ENCODE measurements at places on chromosomes 16 and 17.
A peak's percentile ranks its signal among the peaks of the same experiment; 100 is the strongest.

- no peak for DNase-seq
These were observed 10.0 kb upstream of the ZNF689 start for GRCh38 chr16:30620169-30620568.

GRCh38 chr17:31556969-31557645 is 165.6 kb downstream of the RAB11FIP4 start:
- no peak for DNase-seq

DNA sequence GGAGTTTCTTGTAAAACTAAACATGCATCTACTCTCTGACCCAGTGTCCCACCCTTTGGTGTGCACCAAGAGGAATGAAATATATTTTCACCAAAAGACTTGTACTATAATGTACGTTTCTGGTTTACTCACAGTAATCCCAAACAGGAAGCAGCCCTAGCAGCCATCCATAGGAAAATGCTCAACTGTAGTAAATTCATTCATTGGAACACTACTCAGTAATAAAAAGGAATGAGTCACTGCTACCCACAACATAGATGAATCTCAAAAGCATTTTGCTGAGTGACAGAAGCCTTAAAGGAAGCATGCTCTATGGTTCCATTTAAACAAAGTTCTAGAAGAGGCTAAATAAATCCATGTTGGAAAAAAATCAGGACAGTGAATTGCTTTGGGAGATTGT is 37.6 kb upstream of the DHRS7B start:
- no peak for DNase-seq

DNA sequence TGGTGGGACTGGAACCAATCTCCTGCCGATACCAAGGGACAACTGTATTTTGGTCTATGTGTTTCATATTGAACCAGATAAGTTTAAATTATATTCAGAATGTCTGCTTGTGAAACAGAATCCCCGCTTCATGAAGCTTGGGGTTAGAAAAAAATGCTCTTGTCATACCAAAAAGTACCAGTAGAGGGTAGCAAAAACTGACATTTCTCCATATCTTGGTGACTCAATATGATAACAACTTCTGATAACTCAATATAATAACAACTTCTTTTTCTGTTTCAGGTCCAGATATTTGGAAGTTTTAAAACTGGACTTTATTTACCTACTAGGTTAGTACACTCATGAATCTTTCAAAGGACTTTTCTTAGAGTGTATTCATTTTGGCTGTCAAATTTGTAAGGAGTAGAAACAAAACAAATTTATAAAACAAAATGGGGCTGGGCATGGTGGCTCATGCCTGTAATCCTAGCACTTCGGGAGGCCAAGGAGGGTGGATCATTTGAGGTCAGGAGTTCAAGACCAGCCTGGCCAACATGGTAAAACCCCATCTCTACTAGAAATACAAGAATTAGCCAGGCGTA is 52.3 kb upstream of the ADCY7 start:
- peak; percentile 69 for DNase-seq

- DNase-seq = peak; percentile 36
These were observed 33.5 kb downstream of the GNA13 start for GRCh38 chr17:65022751-65023700.

DNA sequence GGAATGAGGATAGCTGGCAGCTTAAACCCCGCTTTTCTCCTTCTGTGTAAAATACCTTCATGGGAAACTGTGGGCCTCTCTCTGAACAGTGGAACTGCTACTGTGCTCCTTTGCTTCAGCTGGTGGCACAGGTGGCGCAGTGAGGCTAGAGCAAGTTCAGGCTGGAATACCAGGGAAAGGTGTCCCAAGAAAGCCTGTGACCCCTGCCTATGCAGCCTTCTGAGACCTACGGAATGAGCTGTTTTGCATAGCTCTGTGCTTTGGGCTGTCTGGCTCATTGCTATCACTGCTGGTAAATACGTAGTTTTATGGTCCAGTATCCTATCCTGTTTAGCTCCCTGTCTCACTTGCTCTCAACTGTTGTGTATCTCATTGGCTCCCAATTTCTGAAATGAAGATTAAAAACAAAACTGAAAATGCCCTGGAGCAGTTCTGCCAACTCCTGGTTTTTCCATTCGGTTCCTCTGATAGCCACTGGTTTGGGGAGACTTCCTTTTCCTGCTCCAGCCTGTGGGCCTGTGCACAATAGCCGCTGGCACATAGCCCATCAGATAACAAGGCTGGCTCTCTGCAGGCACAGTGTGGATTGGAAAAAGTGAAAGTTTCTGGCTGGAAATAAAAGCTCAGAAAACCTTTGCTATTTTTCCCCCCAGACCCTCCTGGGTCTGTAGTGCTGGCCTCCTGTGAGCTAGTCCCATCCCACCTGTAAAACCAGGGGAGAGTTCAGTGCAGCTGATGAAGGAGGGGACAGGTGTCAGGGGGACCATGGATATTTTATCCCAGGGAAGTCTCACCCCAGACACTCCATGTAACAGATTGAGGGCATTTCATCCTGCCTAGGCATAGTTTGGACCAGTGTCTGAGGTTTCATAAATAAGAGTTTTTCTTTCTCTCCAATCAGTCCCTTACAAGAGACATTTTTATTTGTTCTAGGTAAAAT is 24.0 kb downstream of the LIMD2 start:
- DNase-seq = no peak

- DNase-seq = no peak
These were observed 64.2 kb upstream of the TNRC6C start for GRCh38 chr17:77894126-77894956.

GRCh38 chr16:10598157-10598556 is 17.8 kb upstream of the EMP2 start:
- no peak for DNase-seq

GRCh38 chr16:49504023-49504364 is 130.4 kb downstream of the C16orf78 start:
- no peak for DNase-seq

DNA sequence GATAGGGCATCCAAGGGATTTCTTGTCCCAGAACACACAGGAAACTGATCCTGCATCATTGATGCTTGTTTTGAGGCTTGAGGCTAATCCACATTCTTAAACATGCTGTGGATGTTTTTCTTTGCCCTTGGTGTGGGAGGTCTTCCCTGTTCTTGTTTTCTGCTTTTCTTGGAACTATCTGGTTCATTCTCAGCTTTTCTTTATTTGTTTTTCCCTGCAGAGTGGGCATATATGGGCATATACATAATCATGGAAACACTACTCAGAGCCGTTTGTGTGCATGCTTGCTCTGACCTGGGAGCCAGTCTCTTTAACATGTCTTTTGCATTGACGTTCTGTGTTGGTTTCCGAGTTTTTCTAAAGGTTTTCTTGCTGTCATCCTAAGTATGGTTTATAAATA is 300.0 kb downstream of the SNX29 start:
- DNase-seq = no peak

GRCh38 chr16:19415918-19416317 is 1.8 kb upstream of the TMC5 start:
- no peak for DNase-seq

DNA sequence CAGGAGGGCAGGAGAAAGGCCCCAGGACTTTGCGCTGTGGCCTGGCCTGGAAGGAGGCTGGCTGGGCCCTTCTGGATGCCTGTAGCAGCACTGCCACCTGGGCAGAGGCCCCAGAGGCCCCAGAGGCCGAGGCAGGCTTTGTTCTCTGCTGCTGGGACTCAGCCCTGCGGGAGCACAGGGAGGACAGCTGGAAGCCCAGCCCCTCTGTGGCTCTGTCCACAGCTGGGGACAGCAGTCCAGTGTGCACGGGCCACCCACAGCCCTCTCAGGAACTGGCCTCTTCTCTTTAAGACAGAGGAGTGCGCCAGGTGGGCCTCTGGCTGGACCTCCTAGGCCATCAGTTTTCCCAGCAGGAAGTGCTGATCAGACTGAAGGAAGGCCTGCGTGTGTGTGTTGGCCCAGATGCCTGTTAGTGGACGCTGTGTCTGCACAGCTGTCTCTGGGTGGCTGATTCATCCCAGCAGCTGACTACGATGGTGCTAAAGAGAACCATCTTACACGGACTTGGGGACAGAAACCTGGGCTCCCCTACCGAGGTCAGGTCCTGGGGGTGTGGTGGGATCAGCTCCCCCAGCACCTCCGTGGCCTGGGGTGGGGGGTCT is 26.9 kb upstream of the ZNF750 start:
- DNase-seq = no peak

GRCh38 chr16:15526731-15527130 is 92.3 kb downstream of the BMERB1 start:
- no peak for DNase-seq

DNA sequence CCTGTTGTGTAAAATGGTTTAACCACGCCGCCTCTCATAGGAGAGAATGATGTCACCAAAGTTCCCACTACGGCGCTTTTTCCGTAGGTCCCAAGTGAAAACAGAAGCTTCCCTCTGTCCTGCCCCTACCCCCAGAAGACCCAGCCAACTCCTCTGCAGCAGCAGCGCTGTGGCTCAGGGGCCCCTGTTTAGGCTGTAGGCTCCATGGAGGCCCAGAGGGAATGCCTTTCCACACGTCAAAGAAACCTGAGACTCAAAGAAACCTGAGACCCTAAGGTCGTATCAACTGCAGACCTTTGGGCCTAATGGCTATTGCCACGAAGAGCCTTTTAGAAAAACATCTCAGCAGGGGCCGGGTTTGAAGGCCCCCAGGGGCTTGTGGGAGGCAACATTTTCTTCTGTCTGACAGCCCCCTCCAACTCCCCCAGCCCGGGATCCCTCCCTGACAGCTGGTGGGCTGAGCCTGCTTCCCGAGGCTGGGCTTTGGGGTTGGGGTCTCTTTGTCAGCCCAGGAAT is 43.1 kb upstream of the MEAK7 start:
- DNase-seq = peak; percentile 38

GRCh38 chr16:89070590-89070989 is 23.1 kb upstream of the ACSF3 start:
- DNase-seq = no peak
